ENCODE measurements at places on chromosomes 16 and 17.
A peak's percentile ranks its signal among the peaks of the same experiment; 100 is the strongest.

DNA sequence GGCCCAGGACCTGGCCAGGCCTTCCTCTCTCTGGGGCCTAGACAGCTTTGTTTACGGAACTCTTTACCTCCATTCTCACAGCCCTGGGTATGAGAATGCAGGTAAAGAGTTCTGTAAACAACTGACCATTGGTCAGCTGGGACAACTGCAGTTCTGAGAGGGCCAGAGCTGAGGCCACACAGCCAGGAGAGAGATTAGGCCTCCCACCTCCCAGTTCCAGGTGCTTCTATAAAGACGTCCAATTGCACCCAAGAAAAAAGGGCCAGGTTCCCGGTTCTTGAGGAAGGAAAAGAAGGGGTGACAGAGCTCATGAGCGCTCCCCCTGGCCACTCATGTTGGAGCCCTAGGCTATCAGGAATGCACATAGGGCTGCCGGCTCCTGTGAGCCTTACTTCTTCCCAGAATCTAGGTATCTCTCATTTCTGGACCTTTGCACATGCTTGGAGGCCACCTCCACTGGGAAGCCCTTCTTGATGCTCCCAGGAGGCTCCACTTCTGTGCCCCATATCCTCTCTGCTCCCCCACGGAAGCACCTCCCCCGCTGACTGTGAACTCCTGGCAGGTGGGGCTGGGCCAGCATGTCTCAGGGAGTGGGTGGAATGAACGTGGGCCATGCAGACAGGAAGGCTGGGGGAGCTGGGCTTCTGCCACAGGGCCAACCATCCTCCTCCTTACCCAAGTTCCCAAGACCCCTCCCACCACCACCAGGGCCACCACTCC lies 13.1 kb downstream of the CNGB1 start:
- DNase-seq, result no peak

DNA sequence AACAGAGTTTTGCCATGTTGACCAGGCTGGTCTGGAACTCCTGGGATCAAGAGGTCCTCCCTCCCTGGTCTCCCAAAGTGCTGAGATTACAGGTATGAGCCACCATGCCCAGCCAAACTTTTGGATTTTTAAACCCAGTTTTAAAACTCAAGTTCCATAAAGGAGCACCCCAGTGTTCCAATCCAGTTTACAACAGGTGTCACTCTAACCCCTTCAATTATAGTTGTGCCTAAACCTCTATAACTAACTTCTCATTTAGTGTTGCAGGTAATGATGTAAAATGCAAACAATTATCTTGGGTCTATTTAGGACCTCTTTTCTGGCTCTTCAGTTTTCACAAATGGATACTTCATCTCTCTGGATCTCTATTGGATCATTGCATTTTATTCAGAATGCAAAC lies 7.8 kb upstream of the ADAP2 start:
- DNase-seq, result no peak

GRCh38 chr16:52293204-52293603 lies 253.7 kb downstream of the TOX3 start:
- no peak for DNase-seq

GRCh38 chr16:49592546-49593423 lies 219.2 kb downstream of the C16orf78 start:
- peak; percentile 51 for DNase-seq

DNA sequence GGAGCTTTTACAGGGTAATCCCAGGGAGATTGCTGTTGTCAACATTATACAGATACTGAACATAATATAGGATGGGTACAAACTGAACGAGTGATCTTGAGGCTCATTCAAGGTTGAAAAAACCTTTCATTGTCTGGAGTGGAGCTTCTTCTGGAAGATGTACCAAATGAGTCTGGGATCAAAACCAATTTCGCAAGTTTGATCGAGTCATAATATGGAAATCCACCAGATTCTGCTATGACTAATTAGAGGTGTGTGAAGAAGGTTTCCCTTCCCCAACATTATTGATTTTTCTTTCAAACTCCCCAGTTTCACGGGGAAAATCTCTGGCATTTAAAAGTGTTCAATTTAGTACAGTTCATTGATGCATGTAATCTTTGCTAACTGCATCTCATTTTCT lies 324.1 kb downstream of the ZFHX3 start:
- DNase-seq, result peak; percentile 28

DNA sequence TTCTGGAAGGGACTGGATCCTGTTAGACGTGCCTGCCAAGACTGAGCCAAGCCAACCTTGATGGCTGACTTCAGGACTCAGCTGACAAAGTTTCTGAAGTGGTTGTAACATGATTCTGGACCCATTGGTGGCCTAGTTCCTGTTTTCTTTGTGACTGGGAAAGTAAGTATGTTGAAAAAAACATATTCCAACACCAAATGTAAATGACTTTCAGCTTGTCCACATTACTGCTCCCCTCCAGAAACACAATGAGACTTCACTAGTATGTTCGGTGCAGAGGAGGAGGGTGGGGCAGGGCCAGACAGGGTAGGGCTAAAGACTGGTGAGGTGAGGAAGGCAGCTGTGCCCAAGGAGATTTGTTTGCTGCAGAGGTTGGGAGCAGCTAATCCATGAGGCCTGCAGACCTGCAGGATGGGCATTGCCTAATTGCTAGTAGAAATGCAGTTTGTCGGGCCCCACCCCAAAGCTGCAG lies 26.4 kb downstream of the NMT1 start:
- peak; percentile 71 for DNase-seq

DNA sequence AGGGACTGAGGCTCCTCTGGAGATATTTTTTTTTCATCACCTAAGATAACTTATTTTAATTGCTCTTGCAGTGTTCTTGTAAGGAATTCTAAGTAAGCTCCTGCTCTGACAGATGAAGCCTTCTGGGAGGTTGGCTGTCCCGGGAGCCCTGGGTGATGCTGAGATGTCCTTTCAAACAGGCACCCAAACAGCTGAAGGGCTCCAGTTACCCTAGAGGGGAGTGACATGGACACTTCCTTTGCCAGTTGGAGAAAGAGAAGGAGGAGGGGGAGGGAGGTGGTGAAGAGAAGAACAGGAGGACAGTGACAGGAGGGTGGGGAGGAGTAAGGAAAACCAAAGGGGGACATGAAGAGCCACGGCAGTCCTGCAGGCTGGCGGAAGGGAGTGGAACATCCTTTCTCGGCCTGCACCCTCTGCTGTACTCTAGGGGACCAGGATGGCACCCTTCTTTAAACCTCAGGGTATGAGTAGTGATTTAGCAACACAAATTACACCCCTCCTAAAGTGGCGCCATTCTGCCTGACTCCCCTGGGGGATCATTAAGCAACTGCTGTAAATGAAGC lies 51.8 kb downstream of the MYH3 start:
- no peak for DNase-seq

DNA sequence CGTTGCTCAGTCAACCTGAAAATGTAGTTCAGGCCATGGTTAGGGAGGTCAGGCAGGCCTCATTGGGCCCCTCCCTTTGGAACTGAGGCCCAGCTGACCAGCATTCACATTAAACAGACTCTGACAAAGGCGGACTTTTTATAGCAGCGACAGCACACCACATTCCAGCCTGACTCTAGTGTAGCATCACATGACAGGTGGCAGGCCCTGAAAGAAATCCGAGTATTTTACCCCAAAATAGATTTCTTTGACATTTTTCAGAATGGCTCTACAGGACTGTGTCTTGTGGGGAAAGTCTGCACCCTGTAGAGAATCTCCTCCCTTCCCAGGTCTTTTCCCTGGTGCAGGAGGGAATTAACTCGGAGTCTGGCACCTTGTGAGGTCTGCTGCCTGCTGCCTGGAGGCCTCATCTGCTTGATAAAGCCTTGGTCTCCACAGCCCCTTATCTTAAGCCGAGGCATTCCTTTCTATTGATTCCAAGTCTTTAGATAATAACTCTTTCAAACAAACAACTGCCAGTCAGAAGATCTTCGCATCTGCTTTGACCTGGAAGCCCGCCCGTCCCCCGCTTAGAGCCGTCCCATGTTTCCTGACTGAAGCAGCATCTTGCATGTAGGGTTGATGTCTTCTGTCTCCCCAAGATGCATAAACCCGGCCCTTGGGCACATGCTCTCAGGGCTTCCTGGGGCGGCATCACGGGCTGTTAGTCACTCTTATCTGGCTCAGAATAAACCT lies 44.0 kb upstream of the CAPN15 start:
- no peak for DNase-seq

DNA sequence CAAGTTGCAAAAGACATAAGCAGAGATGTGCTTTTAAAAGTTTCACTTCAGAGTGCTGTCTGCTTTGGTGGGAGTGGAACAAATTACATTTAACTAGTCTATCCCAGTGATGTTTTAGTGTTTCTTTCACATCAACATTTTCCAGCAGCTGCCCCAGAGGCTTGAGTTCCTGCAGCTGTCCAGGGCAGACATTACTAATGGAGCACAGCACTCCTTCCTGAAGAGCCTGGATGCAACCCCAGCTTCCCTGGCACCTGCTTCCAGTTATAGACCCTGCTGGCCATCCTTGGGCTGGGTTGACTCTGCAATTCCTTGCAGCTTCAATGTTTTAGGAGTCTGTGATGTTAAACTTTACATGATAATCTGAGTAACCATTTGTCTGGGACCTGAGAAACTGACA lies 61.4 kb upstream of the PIRT start:
- no peak for DNase-seq

- DNase-seq, result peak; percentile 62
These were observed 21.5 kb downstream of the DCAF7 start for GRCh38 chr17:63571632-63572310.

GRCh38 chr17:31299624-31300023 lies 2.6 kb upstream of the OMG start:
- no peak for DNase-seq

- DNase-seq, result no peak
These were observed 15.1 kb downstream of the NOD2 start for GRCh38 chr16:50708373-50709060.

GRCh38 chr16:30005341-30006094 lies 5.3 kb downstream of the DOC2A start:
- DNase-seq, result peak; percentile 69

GRCh38 chr16:10895053-10895946 lies 18.3 kb downstream of the CIITA start:
- DNase-seq, result peak; percentile 64

DNA sequence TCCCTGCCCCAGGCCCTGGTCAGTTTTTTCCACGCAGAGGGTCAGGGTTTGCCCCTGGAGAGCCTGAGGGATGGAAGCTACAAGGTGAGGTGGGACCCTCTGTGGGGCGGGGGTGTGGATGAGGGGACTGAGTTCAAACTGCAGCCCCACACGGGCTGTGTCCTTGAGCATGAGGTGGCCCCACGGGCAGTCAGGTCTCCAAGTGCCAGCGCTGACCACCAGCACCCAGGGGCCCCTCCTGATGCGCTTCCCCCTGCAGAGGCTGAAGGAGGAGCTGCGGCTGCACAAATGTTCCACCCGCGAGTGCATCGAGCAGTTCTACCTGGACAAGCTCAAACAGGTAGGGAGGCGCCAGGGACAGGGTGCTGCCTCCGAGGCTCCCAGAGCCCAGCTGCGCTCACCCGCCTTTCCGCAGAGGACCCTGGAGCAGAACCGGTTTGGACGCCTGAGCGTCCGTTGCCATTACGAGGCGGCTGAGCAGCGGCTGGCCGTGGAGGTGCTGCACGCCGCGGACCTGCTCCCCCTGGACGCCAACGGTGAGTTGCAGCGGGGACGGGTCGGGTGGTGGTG lies 4.3 kb downstream of the TSR3 start:
- no peak for DNase-seq

- DNase-seq, result peak; percentile 73
These were observed 499 bp downstream of the PIP4K2B start for GRCh38 chr17:38798614-38799500.

DNA sequence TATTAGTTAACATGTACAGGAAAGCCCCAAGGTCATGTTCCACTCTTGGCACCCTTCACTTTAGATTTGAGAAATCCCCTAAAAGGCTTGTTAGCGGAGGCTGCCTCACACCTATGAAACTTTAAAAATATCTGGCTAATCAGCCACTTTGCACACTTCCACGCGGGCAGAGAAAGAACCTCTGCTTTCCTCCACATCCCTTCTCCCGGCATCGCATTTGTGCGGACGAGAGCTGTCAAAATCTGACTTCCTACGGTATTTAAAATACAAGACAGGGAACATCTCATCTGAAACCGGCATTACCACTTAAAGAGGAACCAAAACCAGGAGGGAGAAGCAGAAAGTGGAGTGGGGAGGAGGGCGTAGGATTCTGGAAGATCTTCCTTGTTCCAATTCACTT lies 422.3 kb downstream of the TMEM114 start:
- DNase-seq, result no peak

DNA sequence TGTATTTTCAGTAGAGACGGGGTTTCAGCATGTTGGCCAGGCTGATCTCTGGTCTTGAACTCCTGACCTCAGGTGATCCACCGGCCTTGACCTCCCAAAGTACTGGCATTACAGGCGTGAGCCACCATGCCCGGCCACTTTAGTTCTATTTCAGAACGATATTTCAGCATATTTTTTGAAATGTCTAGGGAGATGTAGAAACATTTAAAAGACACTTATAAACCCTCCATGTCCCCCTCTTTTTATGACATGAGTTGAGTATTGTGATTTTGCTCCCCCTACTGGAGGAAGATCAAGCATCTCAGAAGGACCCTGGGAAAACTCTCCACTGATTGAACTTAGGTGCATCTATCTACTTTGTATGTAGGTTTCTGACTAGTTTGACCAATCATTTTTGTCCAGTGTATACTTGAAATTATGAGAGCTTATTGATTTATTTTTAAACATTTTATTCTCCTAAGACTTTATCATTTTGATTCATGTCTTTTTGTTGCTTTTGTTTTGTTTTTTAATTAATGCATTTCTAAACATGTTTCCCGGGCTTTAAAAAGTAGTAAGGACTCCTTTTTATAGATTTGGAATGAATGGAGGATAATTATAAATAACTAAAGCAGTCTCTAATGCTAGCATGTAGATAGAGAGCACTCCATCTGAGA lies 105.1 kb downstream of the CHD9 start:
- peak; percentile 83 for DNase-seq

GRCh38 chr17:5410594-5411272 lies 8.7 kb downstream of the NUP88 start:
- no peak for DNase-seq

GRCh38 chr17:69560987-69561441 lies 146.5 kb downstream of the MAP2K6 start:
- DNase-seq, result peak; percentile 9

DNA sequence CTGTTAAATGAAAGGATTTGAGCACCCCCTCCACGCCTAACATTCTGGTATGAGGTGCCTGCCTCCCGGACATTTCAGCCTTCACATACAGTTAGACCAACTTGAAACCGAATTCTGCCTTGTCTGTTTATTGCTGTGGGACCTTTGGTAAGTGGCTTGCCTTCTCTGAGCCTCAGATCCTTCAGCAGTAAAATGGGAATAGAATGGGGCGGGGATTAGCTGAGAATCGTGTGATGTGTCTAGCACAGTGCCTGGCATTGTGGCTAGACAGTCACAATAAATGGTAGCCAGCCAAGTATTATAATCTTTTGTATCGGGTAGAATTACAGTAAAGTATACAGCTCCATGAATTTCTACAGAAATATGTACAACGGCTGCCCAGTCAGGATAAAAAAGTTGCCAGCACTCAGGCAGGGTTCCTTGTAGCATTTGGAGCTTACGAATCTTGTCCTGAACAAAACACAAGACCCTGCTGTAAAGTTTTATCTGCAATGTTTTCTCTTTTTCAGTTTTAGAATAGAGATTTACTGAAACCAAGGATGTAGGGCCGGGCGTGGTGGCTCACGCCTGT lies 786 bp downstream of the TMC7 start:
- no peak for DNase-seq

GRCh38 chr17:13569398-13570123 lies 32.2 kb downstream of the HS3ST3A1 start:
- DNase-seq, result no peak
